ENCODE measurements at places on chromosomes 3 and 15.
A peak's percentile ranks its signal among the peaks of the same experiment; 100 is the strongest.

GRCh38 chr3:133747373-133747772 is 1.2 kb downstream of the TF start:
- no peak for DNase-seq

DNA sequence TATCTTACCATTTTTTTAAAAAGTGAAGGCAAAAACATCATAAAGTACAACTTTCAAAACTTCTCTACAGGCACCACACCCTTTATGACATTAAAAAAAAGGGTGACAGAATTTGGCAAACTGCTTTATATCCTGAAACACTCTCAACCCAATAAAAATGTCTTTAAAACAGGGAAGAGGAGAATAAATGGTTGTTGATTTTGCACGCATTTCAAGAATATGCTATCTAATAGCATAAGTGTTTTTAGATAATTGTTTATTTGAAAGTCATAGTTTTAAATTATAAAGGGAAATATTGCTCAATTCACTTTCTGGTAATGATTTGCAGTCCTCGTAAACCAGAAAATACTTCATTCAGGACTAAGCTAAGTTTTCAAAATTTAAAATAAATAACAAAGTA is 1.7 kb upstream of the PCOLCE2 start:
- DNase-seq = no peak

GRCh38 chr15:85503151-85503799 is 122.9 kb downstream of the AKAP13 start:
- DNase-seq = no peak

GRCh38 chr3:129121016-129121791 is 400 bp downstream of the RAB43 start:
- DNase-seq = peak; percentile 25

DNA sequence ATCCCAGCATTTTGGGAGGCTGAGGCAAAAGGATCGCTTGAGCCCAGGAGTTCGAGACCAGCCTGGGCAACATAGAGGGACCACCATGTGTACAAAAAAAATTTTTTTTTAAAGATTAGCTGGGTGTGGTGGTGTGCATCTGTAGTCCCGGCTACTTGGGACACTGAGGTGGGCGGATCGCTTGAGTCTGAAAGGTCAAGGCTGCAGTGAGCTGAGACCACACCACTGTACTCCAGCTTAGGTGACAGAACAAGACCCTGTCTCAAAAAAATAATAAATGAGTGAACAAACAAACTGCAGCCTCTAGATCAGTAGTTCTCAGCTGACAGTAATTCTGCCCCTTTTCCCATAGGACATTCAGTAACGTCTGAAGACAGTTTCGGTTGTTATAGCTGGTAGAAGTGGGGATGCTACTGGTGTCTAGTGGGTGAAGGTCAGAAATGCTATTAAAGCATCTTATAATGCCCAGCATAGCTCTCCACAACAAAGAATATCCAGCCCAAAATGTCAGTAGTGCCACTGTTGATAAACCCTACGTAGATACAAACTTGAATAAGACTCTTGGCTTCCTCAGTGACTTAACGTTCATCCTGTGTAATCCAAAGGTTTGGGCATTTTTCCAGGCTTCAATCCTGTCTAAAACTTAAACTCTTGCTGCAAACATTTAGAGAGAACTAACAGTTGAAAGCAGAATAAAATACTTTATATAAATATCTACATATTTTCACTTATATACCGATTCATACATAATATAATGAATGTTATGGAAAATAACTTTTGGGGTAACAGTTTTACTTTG is 10.6 kb downstream of the SMC4 start:
- peak; percentile 56 for DNase-seq

DNA sequence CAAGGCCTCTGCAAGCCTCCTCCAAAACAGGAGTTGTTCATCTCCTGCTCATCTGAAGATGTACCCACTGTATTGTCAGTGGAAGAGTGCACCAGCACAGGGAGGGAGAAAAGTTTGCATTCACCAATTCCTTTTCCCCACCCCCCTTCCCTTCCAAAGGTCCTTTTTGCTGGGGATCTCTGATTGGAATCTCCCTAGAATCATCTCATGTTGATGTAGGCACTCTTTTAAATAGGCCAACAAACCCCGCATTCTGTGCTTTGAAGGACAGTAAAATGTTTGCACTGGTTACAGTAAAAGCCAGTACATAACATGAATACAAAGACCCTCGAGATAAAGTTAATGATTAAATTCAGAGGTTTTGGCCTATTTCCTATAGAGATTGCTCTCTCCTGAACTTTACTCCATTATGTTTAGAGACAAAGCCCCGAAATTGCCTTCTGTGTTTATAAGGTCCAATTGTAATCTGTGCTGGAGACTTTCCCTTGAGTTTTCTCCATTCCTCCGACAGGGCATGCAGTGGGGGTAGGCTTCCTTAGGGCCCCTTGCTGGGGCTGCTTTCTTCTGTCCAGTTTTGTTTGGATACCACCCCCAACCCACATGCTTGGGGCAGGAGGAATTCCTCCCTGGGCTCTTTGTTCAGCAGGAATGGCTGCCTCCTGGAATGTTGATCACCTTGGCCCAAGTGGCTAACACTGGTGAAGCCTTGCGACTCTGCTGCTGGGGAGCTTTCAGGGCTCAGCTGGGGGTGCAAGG is 22.5 kb downstream of the TRIM71 start:
- no peak for DNase-seq

- no peak for DNase-seq
These were observed 67.1 kb upstream of the CDV3 start for GRCh38 chr3:133506215-133506901.

GRCh38 chr3:147371771-147372340 is 34.5 kb downstream of the ZIC4 start:
- DNase-seq = no peak

- no peak for DNase-seq
These were observed 59.1 kb upstream of the PYDC2 start for GRCh38 chr3:191401775-191402357.

- no peak for DNase-seq
These were observed 32.5 kb downstream of the RSL24D1 start for GRCh38 chr15:55164284-55164683.

GRCh38 chr3:136672457-136672856 is 79.7 kb downstream of the STAG1 start:
- DNase-seq = no peak

GRCh38 chr15:84609818-84610525 is 9.2 kb downstream of the ZSCAN2 start:
- no peak for DNase-seq

DNA sequence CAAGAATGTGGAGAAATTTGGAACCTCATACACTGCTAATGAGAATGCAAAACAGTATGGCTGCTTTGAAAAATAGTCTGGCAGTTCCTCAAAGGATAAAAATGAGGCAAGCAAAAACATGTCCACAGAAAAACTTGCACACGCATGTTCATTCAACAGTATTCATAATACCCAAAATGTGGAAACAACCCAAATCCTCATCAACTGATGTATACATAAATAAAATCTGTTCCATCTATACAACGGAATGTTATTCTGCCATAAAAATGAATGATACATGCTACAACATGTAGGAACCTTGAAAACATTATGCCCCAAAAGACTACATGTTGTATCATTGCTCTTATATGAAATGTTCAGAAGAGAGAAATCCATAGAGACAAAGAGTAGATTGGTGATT is 36.4 kb upstream of the OXTR start:
- no peak for DNase-seq

DNA sequence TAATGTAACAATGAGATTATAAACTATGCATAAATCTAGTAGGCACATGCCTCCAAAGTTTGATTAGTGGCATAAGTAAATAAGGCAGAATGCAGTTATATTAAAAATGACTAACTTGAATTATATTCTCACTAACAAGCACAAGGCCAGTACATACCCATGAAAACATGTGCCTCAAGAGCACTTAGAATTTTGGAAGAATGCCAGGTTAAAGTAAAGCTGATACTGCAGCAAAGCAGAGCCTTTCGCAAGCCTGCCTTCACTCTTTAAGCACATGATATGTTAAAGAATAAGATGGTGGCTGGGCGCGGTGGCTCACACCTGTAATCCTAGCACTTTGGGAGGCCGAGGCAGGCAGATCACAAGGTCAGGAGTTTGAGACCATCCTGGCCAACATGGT is 49.0 kb downstream of the KBTBD12 start:
- peak; percentile 28 for DNase-seq

DNA sequence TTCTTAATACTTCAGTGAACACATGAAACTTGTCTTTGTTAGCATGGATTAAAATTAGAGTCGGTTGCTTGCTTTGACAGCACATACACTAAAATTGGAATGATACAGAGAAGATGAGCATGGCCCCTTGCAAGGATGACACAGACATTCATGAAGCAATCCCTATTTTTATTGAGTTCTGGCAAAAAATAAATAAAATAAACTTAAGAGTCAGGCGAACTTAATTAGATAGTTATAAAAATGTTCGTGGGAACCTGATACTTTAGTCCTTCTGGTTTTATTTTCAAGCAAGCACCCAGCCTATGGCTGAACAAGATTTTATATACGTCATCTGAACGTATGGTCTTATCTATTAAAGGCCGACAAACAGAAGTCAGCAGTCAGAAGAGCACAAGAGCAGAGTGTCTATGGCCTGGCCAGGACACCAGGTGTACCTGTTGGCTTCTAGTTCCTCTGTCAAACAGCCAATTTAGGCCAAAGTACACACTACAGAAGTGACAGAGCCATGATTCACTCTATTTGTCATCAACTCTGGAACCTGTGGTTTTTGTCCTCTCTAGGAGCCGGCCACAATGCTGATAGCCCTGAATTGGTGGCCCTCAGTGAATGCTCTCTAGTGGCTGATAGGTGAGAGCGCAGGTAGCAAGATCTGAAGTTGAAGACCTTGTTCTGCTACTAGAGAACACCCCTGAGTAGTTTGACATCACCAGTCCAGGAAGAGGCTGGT is 64.3 kb downstream of the LEO1 start:
- DNase-seq = no peak

GRCh38 chr3:45123581-45124269 is 22.5 kb downstream of the CDCP1 start:
- DNase-seq = peak; percentile 73

Data from fibroblast of the aortic adventitia (primary cell).